ENCODE measurements at places on chromosomes 5 and 9.

- DNase-seq = no peak
These were observed 3.0 kb upstream of the ITGA1 start for GRCh38 chr5:52784737-52785136.

- no peak for DNase-seq
These were observed 68.2 kb downstream of the CDC14B start for GRCh38 chr9:96551403-96551802.

DNA sequence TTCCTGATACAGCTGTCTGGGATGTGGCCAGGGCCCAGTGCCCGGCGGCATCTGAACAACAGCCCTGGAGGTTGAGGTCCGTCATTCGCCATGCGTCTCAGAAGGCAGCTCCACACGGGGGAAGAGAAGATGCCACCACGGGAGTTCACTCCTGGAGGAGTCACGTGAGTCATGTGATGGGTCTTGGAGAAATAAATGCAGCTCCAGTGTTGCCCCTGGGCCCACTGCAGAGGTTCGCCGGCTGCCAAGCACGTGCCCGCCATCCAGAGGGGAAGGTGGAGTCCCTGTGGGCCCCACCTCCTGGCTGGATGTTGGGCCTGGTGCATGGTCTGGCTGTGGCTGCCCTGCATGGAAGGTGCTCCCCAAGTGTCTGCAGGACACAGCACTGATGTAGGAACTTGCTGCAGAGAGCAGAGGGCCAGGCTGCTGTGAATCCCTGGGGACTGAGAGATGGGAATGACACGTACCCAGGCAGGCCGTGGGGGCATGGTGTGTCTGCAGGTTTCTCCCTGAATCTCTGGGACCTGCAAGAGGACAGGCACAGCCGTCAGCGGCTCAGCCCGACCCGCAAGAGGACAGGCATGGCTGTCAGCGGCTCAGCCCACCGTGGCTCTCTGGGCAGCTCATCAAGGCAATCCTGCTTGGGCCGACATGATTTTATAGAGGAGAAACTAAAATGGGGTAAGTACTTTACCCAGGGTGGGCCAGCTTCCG is 418.3 kb upstream of the IRX4 start:
- DNase-seq = peak; percentile 61

GRCh38 chr5:27855491-27855890 is 817.1 kb upstream of the CDH9 start:
- no peak for DNase-seq

DNA sequence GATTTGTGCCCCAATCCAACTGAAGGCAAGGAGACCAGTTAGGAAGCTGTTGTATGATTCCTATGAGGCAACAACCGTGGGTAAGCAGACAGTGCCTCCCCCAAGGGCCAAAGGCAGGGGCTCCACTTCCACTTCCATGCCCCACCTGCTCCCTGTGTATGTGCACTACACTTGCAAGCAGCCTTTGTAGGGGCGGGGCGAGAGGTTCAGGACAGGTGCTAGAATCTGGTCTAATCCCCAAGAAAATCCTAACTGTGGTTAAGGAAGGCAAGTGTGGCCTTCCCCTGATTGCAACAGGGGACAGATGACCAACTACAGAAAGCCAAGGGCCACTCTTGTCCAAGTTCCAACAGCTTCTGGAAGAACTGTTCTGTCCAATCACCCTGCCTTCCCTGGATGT is 41.7 kb downstream of the B4GALT1 start:
- DNase-seq = no peak

GRCh38 chr5:89437450-89438435 is 554.8 kb upstream of the MEF2C start:
- DNase-seq = no peak

GRCh38 chr9:122329597-122329996 is 41.2 kb upstream of the PTGS1 start:
- no peak for DNase-seq

- no peak for DNase-seq
These were observed 53.3 kb downstream of the SEMA6A start for GRCh38 chr5:116521173-116521872.

GRCh38 chr9:98118640-98119601 is at the start of gene TRIM14:
Gene TRIM14, minus strand, starts transcription at chr9:98119222. Its CDS starts 34 bp downstream, at chr9:98119188.
- peak; percentile 90 for DNase-seq

DNA sequence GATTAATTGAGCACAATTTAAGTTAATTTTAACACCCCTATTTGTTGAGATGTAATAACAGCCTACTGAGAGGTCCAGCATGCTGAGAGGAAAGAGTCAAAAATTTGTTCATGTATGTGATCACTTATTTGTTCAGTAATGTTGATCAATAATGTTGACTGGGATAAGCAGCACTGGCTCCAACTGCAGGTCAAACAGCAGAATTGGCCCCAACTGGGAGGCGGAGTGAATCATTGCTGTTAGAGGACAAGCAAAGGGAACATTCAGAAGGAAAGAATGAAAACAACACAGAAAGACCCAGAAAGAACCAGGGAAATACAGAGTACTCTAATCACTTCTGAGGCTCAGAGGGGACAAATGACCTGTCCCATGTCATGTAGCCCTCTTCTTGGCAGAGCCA is 221.1 kb downstream of the COMMD10 start:
- DNase-seq = no peak

All from osteoblast (primary cell).